ENCODE measurements at places on chromosomes 13 and 19. TPM values are rescaled to one million over a fixed set of nuclear protein-coding genes. Genes with fewer than 3 reads are reported as not detected.

- no peaks in the 10 kb centered on the region for H3K4me1 ChIP-seq
- no peak overlapping the region for H3K27ac ChIP-seq
- no peak overlapping the region for H3K4me3 ChIP-seq
- no peaks in the 10 kb centered on the region for H3K36me3 ChIP-seq
- no peak for DNase-seq
These were observed 45.8 kb downstream of the TNFSF13B start for GRCh38 chr13:108315273-108315672.

- H3K36me3 ChIP-seq: no peaks in the 10 kb centered on the region
- no peak for DNase-seq
These were observed at the start of gene CCNA1 for GRCh38 chr13:36432106-36432544. Gene CCNA1, plus strand, starts transcription at chr13:36432495. Its CDS starts 562 bp downstream, at chr13:36433057.

DNA sequence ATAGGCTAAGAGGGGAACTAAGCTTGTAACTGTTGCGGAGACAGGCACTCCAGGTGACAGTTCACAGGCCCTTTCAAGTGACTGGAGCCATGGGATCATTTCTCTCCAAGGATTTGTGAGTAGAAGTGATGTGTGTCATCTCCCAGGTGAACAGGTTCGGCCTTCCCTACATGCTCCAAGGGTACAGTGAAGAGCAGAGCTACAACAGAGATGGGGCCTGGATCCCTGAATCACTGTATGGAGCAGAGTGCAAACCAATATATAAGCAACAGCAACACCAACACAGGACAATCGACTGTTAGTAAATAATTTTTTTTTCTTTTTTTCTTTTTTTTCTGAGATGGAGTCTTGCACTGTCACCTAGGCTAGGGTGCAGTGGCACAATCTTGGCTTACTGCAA lies 15.0 kb downstream of the ZSCAN18 start:
- H3K4me3 ChIP-seq: no peak overlapping the region
- no peaks in the 10 kb centered on the region for H3K27me3 ChIP-seq

DNA sequence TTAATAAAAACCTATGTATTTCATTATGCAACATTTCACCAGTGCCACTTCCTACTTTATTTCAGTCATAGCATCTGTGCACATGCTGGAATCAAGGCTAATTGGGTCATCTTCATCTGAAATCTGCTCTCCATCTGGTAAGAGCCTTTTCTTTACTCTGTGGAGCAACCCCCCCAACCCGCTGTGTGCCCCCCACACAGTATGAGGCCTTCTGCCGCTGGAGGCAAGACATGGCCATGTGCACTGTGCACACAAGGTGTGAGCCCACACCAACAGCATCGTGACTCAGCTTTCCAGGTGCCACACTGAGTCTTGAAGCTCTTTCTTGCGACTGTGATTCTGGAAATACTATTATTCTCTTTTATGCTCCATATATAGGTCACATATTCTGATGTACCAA lies 471.0 kb downstream of the TBC1D4 start:
- no peak for DNase-seq
- H3K4me1 ChIP-seq: no peaks in the 10 kb centered on the region
- H3K27ac ChIP-seq: no peak overlapping the region
- no peak overlapping the region for H3K4me3 ChIP-seq
- H3K27me3 ChIP-seq: no peaks in the 10 kb centered on the region
- H3K36me3 ChIP-seq: no peaks in the 10 kb centered on the region

DNA sequence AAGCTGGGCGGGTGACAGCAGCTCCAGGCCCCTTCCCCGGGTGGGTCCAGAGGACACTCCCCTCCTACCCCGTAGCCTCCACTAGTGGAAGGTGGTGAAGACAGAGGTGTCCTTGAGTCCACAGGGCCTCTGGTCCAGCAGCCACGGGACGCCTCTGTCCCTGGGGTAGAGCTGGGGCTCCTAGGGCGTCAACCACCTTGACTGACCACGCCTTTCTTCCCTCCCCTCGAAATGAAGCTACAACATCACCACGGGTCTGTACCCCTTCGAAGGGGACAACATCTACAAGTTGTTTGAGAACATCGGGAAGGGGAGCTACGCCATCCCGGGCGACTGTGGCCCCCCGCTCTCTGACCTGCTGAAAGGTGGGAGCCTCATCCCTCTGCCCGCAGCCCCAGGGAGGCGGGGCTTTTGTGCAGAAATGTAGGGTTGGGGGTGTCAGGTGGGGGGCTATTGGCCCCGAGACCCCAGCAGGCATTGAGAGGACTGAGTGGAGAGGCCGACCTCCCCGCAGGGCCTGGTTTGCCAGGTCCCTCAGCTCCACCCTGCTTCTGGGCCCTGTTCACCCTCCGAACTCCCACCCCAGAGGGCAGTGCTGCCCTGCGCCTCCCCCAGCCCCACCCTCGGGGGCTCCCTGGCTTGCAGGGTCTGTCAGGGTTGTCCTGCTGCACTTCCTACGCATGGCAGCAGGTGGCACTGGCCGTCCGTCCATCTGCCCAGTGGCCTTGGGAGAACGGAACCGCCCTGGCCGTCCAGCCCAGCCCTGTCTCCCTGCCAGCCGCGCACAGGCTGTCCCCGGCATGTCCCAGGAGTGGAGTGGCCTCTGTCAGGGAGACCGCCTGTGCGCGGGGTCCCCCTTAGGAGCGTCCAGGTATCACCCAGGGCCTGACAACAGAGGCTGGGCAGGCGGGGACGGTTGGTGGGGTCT lies 15.7 kb downstream of the STK11 start:
- no peak overlapping the region for H3K27ac ChIP-seq
- DNase-seq: no peak
- peaks cover 7% of the 10 kb centered on the region for H3K36me3 ChIP-seq
- H3K4me3 ChIP-seq: no peak overlapping the region
- no peaks in the 10 kb centered on the region for H3K4me1 ChIP-seq
- no peaks in the 10 kb centered on the region for H3K27me3 ChIP-seq

MUC16 gene
- 0.02 TPM for polyA plus RNA-seq

PSG5 gene
- not detected for polyA plus RNA-seq

Data from CD8-positive, alpha-beta memory T cell (primary cell).